ENCODE measurements at places on chromosomes 5 and 9.

GRCh38 chr9:70816316-70816715 lies 305.1 kb downstream of the TRPM3 start:
- no peak for DNase-seq

GRCh38 chr9:98230789-98231188 lies 24.7 kb downstream of the TBC1D2 start:
- DNase-seq = no peak

- DNase-seq = no peak
These were observed 264.4 kb upstream of the MSX2 start for GRCh38 chr5:174459832-174460448.

DNA sequence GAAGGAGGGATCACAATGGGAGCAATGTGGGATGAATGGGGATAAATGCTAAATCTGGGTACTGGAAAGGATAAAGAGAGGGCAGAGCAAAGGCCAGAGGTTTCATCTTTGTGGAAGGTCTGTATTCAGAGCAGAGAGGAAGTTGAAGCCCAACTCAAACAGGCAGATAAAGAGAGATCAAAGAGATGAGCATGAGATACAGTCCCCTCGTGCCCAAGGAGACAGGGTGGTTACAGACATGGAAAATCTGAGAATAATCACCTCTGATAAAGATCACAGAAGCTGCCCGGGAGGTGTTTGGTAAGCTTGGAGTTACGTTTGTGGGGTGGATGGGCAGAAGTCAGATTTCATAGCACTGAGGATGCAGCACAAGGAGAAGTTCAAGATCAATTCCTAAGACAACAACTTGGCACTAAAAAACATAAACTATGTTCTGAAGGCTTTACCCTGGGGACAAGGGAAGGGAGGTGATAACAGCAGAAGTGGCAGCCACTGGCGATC lies 459 bp upstream of the ERAP2 start:
- DNase-seq = no peak

DNA sequence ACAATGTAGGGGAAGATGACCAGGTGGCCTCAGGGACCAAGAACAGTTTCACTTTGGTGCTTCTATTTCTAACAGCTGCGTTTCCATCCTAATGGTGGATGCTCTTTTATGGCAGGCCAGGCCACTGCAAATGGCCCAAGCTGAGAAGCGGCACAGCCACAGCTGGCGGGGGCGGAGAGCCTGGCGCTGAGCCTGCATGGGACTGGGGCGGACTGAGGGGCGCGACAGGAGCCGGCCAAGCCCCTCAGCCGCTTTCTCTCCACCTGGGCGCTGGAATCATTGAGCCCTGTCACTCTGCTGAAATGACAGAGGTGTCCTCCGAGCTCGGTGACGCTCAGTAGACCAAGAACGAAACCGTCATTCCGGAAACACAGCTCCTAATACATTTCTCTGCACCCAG lies 317.3 kb upstream of the PDE4D start:
- DNase-seq = no peak

DNA sequence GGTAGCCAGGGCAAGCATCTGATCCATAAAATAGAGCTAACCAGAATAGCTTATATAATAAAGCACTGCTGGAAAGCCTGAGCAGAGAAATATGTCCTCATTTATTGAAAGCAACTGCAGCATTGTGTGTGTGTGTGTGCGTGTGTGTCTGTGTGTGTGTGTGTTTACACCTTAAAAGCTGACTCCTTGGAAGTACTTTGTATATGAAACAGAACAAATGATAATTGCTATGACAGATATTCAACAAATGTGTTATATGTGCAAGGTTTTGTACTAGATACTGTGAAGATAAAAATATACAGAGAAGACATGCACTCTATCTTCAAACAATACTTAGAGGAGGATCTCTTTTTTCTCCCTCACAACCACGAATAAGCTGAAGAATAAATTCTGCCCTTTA lies 22.0 kb upstream of the IFNE start:
- DNase-seq = no peak

DNA sequence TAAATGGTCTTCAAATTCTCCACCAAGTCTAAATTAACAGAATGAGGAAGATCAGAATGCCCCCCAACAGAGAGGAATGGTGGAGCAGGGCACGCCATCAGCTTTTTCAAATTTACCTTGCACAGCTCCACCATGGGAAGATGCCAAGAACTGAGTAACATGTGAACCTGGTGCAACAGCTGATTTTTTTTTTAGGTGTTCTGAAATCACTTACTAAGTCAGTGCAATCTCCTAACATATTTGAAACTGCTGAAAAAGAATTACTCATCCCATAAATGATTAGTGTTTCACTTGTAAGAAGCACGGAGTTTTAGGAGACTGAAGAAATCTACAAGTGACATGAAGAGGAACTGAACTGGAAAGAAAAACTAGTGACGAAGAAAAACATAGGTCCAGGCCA lies 5.1 kb downstream of the TMEM245 start:
- DNase-seq = no peak

- no peak for DNase-seq
These were observed 872.9 kb downstream of the TAF11L14 start for GRCh38 chr5:18507114-18507513.

DNA sequence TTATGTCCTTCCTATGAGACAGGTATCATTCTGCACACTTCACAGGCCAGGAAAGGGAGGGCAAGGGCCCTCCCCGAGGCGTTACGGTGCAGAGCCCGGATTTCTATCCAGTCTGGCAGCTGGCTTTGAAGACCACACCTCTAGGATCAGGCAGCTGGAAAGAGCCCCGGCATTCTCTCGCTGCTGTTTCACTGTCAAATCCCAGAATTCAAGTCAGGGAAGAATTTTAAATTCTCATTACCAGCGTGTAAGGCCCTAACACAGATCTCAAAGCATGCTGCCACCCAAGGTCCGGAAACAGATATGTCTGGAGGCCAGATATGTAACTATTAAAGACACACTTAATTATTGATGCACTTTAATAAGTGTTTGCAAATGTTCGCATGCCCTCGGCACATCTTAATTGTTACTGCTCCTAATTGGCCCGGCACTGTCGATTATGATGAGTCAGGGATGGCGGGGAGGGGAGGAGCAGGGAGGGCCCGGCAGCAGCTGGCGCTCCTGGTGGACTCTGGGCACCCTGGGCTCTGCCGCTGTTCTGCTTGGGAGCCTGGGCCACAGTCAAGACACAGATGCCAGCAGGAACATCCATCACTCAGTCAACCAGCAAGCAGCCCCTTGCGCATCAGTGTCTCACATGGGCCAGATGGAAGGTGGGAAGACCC lies 76.3 kb upstream of the BARHL1 start:
- no peak for DNase-seq

- DNase-seq = no peak
These were observed 11.9 kb downstream of the FGF18 start for GRCh38 chr5:171431251-171431777.

DNA sequence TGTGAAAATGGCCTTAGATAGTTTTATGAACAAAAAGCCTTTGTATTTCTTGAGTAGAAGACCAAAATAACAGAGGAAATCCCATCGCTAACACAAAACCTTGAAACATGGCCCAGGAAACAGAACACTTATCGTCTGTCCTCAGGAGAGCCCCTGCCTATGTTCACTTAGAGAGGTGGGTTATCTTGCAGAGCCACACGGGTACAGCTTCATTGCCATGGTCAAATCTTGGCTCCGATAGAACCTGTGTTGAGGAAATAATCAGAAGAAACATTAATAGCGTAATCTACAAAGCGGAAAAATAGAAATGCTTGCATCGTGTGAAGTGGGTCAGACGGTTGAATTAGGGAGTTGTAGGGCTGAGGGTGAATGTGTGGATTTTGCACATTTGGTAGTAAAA lies 216.1 kb downstream of the MAST4 start:
- no peak for DNase-seq

DNA sequence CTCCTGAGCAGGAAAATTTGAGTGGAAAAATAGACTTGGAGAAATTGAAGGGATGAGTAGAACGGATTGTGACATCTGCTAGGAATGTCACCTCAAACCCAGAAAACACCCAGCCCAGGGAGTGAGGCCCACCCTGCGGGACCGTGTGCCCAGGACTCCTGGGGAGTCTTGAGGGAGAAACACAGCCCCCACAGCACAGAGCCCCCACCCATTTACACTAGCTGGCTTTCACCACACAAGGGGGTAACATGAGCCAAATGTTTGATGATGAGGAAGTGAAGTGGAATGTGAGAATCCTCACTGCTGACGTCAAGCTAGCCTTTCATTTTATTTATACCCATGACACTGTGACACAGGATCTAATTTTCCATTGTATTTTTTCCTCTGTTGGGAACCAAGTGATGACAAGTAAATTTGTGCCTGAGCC lies 42.8 kb upstream of the PDE8B start:
- DNase-seq = no peak

DNA sequence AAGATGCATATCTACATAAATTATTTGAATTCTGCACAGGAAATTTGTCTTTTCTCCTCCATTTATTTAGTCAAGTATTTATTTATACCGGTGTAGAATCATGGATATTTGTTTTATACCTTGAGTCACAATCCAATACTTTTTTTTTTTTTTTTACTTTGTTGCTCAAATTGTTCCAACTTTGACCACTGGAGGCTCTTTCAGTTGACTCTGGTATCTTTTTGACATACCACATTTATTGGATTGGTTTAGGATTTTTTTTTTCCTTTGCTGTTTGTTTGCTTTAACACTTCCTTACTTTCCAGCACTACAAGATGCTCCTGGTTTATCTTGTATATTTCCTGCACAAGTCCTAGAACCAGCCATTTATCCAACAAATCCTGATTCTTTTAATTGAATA lies 543.1 kb upstream of the RIOK2 start:
- no peak for DNase-seq

DNA sequence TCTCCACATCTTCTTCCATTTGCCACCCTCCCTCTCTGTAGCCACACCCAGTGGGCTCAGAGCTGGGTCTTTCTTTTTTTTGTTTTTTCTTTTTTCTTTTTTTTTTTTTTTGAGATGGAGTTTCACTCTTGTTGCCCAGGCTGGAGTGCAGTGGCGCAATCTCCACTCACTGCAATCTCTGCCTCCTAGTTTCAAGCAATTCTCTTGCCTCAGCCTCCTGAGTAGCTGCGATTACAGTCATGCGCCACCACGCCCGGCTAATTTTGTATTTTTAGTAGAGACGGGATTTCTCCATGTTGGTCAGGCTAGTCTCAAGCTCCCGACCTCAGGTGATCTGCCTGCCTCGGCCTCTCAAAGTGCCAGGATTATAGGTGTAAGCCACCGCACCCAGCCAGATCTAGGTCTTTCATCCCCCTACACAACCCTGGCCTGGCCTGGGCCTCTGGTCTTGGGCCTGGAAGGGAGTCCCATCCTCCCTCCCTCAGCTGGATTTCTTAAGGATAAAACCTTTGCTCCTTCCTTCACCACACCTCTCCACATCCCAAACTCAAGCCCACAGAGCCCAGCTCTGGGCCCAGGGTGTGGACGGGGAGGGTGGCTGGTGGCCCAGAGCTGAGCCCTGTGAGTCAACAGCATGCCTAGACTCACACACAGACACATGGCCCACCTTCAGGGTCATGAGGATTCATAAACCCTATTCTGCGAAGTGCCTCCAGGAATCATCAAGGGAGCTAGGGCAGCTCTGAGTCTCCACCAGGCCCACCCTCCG lies 18.8 kb upstream of the KCNIP1 start:
- no peak for DNase-seq

GRCh38 chr5:14364576-14365472 lies 216.8 kb upstream of the OTULINL start:
- no peak for DNase-seq

- no peak for DNase-seq
These were observed 12.5 kb downstream of the COMMD10 start for GRCh38 chr5:116097301-116097700.

DNA sequence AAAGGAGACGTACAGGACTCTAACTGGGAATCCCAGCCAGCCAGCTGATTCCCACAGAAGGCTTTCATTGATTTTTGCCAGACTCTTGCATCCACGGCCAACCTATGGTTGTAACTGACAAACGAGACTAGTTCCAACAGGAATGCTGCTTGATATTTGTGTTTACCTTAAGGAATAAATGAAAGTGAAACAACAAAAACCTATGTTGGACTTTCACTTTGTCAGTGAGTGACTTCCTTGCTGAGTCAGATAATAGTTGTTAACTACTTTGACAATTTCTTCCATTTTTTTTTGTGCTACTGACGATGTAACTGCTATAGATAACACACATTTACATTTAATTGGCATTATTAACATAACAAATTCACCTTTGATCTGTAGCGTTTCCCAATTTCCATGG lies 63.4 kb upstream of the LRRTM2 start:
- no peak for DNase-seq

DNA sequence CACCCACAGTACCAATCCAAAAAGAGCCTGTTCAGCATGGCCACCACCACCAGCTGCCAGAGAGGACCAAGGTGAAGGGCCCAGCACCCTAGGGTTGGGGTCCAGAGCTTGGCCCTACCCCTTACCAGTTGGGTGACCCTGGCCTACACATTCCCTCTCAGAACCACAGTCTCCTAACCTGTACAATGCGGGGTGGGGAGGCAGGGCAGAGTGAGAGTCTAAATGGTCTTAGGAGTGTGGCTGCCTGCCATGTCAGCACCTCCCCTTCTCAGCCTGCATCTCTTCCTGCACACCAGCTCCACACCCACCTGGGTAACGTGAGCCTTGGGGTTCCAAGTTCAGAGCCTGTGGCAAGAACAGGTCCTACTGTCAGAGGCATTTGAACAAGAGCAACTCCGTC lies 92.2 kb downstream of the C5orf15 start:
- DNase-seq = no peak

DNA sequence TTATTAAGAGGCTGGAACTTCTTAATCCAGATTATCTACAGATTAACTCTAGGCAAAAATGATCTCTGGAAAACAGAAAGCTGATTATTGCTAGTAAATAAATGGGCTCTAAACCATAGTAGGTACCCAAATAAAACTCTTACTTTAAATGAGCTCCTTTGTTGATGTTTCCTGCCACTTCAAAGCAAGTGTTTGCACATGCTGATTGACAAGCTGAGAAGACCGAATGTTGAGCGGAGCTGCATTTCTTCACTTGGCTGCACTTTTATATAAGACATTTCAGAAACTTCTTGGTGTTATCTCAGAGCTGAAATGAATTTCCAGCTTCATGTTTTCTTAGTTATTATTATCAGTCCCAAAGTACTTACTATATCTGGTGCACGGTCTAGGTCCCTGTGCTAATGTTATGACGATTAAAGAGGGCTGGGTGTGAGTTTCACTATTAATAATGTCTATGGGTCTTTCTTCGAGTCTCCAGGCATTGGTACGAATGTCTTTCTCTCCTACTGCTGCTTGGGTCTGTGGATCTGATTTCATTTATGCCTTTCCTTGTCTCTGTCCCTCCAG lies 58.6 kb upstream of the CTXN3 start:
- no peak for DNase-seq

GRCh38 chr9:98087420-98088354 lies 31.2 kb downstream of the NANS start:
- peak; percentile 22 for DNase-seq
